Erythroblast (primary cell): ENCODE measurements at places on chromosomes 4 and X.

DNA sequence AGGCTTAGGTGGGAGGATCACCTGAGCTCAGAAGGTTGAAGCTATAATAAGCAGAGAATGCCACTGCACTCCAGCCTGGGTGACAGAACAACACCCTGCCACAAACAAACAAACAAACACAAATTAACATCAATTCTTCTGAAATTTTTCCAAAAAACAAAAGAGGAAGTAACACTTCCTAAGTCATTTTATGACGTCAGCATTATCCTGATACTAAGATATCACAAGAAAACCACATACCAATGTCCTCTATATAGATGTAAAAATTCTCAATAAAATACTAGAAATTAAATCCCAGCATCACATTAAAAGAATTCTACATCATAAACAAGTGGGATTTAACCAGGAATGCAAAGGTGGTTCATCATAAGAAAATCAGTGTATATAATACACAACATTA, 64.4 kb upstream of the STK26 start:
- no peak for DNase-seq

DNA sequence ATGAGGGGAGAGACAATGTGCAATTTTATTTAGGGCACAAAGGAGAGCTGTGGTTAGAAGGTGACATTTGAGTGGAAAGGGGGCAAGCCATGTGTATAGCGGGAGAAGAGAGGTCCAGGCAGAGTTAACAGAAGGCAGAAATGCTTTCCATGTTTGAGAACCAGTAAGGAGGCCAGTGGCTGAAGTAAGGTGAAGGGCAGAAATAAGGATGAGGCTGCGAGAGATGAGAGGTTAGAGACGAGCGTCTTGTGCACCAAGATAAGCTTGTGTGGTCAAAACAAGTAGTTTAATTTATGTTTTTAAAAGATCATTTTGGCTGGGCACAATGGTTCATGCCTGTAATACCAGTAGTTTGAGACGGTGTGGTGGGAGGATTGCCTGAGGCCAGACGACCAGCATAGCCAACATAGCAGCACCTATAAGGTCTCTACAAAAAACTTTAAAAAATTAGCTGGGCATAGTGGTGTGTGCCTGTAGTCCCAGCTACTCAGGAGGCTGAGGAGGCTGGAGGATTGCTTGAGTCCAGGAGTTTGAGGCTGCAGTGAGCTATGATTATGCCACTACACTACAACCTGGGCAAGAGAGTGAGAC, 8.5 kb downstream of the HTT start:
- DNase-seq: peak; percentile 26

DNA sequence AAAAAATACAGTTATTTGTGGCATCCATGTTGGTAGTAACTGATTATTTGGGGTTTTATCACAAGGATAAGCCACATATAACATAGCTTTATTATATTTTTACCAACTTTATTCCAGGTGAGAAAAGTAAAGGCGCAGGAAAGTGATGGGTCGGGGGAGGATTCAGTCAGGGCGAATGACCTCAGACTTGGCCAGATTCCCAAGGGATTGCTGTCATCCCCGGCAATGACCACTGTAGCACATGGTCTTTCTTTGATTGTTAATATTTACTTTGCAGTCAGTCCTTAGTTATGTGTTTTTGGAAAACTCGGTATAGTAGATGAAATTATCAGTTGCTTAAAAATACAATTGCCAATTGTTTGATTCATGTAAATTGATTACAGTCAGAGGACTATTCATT, 17.6 kb downstream of the GRIA3 start:
- no peak for DNase-seq

GRCh38 chrX:81564851-81565250, 362.9 kb downstream of the SH3BGRL start:
- no peak for DNase-seq

DNA sequence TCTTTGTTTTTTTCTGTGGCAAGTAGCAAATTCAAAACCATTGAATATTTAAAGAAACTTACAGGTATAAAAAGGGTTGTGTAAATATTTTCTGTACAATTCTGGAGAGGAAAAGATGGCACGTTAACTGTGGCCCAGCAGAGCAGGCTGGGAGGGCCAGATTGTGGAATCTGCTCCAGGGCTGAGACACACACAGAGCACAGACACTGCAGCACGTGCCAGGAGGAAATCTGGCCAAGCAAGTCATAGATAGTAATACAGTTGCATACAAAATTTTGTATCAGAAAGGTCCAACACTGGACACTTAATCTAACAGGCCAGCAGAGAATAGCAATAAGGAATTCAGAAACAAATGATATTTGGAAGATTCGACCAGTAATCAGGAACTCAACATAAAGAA, 763.7 kb downstream of the PDHA2 start:
- peak; percentile 6 for DNase-seq

GRCh38 chr4:52687696-52688095, 28.6 kb upstream of the USP46 start:
- DNase-seq: peak; percentile 71

DNA sequence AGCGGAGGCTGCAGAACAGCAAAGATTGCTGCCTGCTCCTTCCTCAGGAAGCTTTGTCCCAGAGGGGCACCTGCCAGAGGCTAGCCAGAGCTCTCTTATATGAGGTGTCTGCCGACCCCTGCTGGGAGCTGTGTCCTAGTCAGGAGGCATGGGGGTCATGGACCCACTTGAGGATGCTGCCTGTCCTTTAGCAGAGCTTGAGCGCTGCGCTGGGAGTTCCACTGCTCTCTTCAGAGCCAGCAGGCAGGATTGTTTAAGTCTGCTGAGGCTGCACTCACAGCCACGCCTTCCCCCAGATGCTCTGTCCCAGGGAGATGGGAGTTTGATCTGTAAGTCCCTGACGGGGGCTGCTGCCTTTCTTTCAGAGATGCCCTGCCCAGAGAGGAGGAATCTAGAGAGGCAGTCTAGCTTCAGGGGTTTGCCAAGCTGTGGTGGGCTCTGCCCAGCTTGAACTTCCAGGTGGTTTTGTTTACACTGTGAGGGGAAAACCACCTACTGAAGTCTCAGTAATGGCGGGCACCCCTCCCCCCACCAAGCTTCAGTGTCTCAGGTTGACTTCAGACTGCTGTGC, 10.9 kb downstream of the DCK start:
- peak; percentile 23 for DNase-seq

DNA sequence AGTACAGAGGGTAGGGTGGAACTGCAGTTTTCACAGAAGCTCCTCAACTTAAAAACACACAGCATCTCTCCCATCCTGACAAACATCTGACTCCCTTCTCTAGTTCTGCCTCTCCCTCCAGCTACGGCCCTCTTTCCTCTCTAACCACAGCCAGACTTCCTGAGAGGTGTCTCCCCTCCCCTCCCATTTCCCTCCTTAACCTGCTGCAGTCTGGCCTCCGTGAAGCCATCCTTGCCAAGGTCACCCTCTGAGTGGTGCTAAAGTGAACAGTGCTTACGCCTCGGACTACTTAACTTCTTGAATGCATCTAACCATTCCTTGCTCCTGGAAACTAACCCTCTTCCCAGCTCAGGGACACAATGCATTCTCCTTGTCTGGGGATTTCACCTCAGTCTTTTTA, 53.3 kb downstream of the RTL5 start:
- DNase-seq: no peak

DNA sequence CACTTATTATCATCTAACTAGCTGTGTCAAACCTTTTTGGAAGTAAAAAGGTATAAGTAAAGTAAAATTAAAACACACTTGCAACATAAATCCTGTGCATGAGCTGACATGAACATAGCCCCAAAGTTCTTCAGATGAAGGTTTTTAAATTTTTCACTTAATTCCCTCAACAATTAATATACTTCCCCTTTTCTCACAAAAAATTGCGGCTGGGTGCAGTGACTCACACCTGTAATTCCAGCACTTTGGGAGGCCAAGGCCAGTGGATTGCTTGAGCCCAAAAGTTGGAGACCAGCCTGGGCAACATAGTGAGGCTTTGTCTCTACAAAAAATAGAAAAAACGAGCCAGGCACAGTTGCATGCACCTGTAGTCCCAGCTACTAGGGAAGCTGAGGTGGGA, 16.8 kb downstream of the RASGEF1B start:
- DNase-seq: no peak

GRCh38 chr4:130659320-130659719, 1563.4 kb downstream of the C4orf33 start:
- no peak for DNase-seq

- DNase-seq: no peak
Observed at GRCh38 chrX:108399418-108400165, 38.6 kb downstream of the COL4A6 start.

- DNase-seq: no peak
Observed at GRCh38 chrX:12986886-12987285, 12.0 kb downstream of the TMSB4X start.

DNA sequence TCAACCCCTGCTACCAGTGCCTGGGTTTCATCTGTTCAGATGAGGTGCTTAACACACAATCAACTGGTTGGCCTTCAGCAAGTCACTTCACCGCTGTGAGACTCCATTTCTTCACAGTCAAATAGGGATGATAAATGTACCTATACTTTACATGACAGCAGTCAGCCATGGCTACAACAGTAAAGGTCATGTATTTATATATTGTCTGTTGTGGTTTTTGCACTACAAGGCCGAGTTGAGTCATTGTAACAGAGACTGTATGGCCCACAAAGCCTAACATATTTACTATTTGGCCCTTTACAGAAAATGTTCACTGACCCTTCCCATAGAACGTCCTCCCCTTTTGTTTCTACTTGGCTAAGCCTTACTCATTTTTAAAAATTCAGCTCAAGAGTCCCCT, 404.6 kb upstream of the F9 start:
- no peak for DNase-seq

GRCh38 chrX:9315086-9315485, 149.8 kb upstream of the TBL1X start:
- DNase-seq: no peak

GRCh38 chr4:181259081-181259709, 984.0 kb upstream of the TENM3 start:
- no peak for DNase-seq

DNA sequence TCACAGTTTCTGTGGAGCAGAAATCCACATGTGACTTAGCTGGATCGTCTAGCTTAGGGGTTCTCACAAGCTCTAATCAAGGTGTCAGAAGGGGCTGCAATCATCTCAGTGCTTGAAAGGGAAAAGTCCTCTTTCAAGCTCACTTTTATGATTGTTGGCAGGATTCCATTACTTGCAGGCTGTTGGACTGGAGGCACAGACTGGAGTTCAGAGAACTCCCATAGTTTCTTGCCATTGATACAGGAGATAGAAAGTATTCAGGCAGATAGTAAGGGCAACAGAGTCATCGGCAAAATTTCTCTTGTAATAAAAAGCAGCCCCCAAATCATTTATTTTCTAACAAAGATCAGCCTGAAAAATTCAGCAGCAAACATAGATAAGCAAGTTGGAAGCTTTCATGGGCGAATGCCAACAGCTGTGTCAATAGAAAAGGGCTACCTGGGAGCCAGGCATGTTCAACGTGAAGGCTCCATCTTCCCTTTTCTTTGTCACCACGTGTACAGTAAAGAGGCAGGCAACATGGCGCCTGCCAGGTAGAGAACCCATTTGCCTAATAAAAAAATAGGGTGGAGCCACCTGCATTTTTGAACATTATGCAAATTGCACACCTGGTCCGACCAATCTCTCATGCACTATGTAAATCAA, 64.4 kb downstream of the CXCL13 start:
- no peak for DNase-seq

DNA sequence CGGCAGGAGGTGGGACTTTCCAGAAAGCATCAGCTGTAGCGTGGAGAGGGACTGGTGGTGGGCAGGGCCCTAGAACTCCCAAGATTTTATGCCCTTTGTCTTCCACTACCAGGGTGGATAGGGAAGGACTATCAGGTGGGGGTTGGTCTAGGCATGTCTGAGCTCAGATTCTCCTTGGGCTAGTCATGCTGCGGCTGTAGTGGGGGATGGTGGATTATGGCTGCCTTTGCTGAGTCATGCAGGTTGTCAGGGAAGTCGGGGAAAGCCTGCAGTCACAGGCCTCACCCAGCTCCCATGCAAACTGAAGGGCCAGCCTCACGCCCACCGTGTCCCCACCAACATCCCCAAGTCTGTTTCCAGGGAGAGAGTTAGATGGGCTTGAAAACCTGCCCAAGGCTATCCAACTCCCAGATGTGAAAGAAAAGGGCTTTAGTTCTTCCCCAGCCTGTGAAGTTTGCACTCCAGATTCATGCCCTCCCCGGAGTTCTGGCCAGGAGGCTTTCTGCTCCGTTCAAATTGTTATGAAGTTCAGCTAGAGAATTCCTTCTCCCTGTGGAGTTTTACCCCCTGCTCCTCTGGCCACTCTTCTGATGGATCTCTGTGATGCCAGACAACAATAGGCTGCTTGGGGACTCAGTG, 13.4 kb upstream of the MEPE start:
- peak; percentile 17 for DNase-seq

GRCh38 chr4:623914-624566, 1.3 kb upstream of the PDE6B start:
- peak; percentile 26 for DNase-seq

- no peak for DNase-seq
Observed at GRCh38 chr4:15751153-15751552, 27.0 kb upstream of the CD38 start.
